ENCODE measurements at places on chromosomes 13 and 19.

DNA sequence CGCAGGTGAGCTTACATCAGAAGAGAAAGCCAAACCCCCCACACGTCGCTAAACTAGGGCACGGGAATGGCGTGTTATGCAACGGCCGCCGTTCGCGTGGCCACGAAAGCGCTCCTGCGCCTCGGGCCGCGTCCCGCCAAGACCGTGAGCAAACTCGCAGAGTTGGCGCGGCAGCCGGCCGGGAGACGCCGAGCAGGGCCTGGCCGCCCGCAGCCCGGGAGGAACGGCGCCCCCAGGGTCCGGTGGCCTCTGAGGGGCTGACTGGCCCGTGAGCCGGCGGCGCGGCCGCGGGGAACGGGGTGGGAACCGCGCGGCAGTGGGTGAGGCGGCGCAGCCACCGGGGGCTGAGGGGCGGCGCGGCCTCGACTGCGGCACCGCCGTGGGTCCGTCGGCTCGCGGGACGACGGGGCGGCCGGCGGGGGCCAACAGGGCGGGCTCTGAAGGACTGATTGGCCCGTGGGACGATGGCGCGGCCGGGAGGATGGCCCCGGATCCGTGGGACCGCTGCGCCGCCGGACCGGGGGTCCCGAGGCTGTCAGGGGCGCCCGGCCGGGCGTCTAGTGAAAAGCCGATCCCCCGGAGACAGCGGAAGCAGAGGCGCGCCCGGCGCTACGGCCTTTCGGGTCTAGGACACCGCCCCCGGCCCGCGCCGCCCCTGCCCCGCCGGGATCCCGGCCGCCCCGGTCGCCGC lies 903 bp downstream of the LATS2 start:
- DNase-seq = no peak

DNA sequence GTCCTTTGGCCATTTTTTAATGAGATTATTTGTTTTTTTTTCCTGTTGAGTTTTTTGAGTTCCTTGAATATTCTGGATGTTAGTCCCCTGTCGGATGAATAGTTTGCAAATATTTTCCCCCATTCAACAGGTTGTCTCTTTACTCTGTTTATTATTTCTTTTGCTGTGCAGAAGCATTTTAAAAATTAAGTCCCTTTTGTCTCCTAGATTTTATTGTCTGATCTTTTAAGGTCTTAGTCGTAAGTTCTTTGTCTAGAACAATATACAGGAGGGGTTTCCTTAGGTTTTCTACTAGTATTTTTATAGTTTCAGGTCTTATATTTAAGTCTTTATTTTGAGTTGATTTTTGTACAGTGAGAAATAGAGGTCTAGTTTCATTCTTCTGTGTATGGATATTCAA lies 284.4 kb downstream of the GPC6 start:
- no peak for DNase-seq

DNA sequence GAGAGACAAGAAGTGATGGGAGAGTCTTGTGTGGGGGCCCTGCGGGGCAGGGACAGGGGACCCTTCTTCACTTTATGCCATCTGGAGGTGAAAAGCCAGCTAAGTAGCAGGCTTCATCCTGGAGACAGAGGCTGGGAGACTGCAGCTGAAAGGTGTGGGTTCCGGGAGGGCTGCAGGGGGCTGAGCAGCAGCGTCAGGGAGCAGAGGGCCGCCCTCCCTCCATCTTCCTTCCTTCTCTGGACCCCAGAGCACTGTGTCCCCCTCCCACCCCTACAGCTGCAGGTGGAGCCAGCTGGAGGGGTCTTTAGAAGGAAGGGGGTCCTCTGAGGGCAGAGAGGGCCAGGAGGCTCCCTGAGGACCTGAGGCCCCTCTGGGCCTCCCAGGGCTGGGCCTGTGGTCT lies 96.6 kb downstream of the WTIP start:
- DNase-seq = no peak

- DNase-seq = no peak
Observed at GRCh38 chr19:16284505-16284904, 40.1 kb upstream of the KLF2 start.

DNA sequence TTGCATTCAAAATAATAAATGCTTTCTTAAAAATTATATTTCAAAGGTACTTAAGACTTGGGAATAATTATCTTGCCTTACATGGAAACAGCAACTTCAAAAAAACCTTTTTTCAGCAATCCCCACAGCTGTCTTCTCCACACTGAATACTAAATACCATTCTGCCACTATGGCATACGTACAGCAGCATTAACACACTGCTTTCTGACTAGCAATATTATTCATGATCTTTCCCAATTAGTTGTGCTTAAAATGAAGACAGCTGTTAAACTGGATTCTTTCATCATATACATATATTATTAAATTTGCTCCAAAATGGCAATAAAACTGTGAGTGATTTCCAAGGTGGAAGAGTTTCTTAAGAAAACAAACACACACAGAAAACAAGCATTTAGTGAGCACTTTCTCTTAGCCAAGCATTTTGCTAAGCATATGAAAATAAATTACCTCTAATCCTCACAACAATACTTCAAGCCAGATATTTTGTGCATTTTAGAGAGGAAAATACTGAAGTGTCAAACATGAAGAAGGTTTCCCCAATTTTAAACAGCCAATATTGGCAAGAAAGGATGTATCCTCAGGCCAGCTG lies 609.5 kb downstream of the SLITRK1 start:
- DNase-seq = no peak

DNA sequence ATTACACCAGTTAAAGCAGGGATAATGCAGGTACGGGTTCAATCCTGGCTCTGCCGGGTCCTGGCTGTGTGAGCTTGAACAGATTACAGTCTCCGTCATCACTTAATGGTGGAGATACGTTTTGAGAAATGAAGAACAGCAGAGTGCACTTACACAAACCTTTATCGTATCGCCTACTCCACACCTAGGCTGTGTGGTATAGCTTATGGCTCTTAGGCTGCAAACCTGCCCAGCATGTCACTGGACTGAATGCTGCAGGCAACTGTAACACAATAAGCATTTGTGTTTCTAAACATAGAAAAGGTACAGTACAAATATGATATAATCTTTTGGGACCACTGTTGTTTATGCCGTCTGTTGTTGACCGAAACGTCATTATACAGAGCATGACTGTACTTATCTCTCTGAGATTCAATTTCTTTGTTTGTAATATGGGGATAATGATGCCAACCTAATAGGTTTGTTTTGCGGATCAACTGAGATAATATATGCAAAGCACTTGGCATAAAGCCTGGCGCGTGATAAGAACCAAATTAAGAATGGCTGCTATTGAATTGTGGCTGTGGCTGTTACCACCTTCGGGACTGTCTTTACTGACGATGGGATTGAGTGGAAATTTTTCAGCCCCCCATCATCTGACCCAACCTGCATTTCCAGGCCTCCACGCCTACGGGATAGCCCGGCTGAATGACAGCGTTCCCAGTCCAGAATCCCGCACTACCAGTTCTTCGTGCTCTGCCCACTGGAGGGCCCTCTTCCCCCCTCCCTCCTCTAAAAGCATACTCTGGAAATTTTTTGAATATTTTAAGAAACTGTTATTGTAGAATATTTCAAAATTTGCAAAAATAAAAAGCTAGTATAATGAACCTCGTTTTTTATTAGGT lies 11.2 kb downstream of the KRTDAP start:
- no peak for DNase-seq

Data from head of caudate nucleus (tissue), 42 donors.